ENCODE measurements at places on chromosomes 1 and 21.
A peak's percentile ranks its signal among the peaks of the same experiment; 100 is the strongest.

GRCh38 chr1:198530953-198531352 is 9.5 kb downstream of the ATP6V1G3 start:
- no peak overlapping the region for H3K27ac ChIP-seq
- no peaks in the 10 kb centered on the region for H3K36me3 ChIP-seq
- no peaks in the 10 kb centered on the region for H3K4me1 ChIP-seq
- DNase-seq, result no peak
- H3K4me3 ChIP-seq, result no peak overlapping the region

GRCh38 chr1:183937611-183938010 is 99.9 kb downstream of the COLGALT2 start:
- no peaks in the 10 kb centered on the region for H3K36me3 ChIP-seq
- no peak overlapping the region for H3K27ac ChIP-seq
- no peaks in the 10 kb centered on the region for H3K27me3 ChIP-seq
- H3K4me3 ChIP-seq, result no peak overlapping the region

DNA sequence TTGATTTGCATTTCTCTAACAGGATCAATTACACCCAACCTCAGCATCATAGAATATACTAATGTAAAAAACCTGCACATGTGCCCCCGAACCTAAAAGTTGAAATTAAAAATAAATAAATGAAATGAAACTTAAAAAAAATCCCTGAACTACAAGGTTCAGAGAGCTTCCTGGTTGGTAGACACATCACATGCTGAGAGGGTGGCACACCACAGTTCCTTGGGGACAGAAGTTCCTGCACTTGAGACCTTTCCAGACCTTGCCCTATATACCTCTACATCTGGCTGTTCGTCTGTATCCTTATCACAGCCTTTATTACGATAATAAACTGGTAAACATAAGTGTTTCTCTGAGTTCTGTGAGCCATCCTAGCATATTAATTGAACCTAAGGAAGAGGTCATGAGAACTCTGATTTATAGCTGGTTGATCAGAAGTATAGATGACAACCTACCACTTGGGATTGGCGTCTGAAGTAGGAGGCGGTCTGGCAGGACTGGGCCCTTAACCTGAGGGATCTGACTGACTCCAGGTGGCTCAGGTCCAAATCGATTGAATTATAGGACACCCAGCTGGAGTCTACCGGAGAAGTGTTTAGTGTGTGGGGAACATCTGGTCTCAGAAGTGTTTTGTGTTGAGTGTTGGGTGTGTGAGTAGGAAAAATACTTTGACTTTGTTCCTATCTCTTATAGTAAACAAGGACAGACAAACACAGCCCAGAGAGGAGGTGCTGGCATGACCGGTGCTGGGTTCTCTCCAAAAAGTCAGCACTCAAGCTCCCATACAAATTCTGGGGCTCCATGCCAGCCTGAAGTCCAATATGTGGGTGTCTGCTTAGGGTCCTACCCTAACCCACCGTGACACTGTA is 19.0 kb downstream of the C1orf115 start:
- DNase-seq, result no peak
- no peak overlapping the region for H3K4me3 ChIP-seq
- H3K4me1 ChIP-seq, result peaks cover 5% of the 10 kb centered on the region
- H3K36me3 ChIP-seq, result no peaks in the 10 kb centered on the region
- no peak overlapping the region for H3K27ac ChIP-seq
- H3K27me3 ChIP-seq, result no peaks in the 10 kb centered on the region

- no peak overlapping the region for H3K4me3 ChIP-seq
- no peak overlapping the region for H3K27ac ChIP-seq
- no peaks in the 10 kb centered on the region for H3K27me3 ChIP-seq
- DNase-seq, result no peak
- peaks cover 34% of the 10 kb centered on the region for H3K36me3 ChIP-seq
Observed at GRCh38 chr1:54864460-54865208, 22.4 kb downstream of the DHCR24 start.

- H3K4me1 ChIP-seq, result no peaks in the 10 kb centered on the region
- no peaks in the 10 kb centered on the region for H3K27me3 ChIP-seq
- H3K4me3 ChIP-seq, result no peak overlapping the region
- DNase-seq, result no peak
Observed at GRCh38 chr1:154666051-154666790, 58.2 kb upstream of the ADAR start.

DNA sequence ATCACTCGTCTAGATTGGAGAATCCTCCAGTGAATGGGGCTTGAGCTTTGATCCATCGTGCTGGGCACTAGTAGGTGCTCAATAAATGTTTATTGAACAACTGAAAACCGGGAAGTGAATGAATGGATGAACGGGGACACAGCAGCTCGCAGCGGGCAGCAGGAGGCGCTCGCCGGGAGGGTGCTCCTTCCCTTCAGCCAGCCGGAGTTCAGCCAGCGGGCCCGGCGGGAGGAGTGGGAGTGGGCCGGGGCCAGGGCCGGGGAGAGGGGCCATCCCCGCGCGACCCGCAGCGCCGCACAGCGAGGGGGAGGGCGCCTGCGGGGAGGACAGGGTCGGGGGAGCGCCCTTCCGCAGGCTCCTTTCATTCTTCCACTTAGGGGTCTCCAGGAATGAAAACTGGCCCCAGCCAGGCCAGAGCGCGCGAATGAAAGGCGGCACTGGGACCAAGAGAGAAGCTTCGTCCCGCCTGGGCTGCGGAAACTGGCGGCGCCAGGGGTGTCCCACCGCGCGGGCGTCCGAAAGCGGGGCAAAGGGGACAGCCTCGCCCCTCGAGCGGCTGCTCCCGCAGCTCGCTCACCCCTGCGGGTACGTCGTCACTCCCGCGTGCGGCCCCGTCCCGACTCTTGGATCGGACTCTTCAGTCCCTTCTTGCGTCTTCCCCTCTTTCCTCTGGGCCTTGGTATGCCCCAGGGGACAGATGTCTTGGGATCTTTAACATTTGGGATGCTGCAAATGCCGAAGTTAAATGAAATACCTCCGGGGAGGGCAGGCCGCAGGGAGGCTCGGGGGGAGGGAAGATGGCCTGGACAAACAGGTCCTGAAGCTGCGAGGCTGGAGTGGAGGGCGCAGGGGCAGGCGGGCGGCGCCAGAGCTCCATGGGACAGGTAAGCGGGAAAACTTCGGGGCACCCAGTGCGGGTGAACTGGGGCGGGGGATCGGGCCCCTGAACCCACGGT is 3.6 kb upstream of the INAVA start:
- no peak for DNase-seq
- H3K36me3 ChIP-seq, result no peaks in the 10 kb centered on the region
- peak overlapping the region; percentile 45 for H3K4me3 ChIP-seq
- peaks cover 61% of the 10 kb centered on the region for H3K4me1 ChIP-seq

DNA sequence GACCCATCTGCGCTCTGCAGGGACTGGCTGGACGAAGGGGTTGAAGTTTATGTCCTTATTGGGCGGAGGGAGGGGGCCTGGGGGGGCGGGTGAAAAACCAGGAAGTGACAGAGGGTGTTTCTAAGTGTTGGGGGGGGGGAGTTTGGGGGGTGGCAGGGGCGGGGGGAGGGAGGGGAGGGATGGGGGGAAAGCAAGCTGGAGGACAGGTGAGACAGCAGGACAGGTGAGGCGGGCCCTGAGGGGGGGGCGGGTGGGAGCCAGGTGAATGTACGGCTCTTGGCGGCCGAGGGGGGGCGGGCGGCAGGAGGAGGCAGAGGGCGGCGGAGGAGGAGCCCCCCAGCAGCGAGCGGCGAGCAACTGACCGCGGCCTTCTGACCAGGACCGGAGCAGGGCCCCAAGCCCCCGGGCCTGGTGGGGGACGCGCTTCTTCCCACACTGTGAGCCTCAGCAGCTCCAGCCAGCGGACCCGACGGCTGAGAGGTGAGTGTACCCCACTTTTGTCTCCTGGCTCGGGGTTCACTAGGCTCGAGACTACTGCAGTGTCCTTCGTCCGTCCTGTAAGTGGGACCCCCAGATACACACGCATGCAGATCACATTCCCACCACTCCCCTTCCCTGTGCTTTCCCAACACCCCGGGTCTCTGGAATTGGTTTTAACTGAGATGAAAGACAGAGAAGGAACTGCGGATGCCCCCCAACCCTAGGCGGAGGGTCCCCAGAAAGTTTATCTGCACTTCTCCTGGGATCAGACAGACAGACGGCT is at the start of gene ZBTB7B:
Gene ZBTB7B (plus strand): TSS at position 339 of the 763 bp plus-strand sequence. CDS start 11,859 bp downstream, outside the sequence.
- H3K27me3 ChIP-seq, result no peaks in the 10 kb centered on the region
- peak within 1 kb of the TSS; percentile 99 for H3K4me3 ChIP-seq
- H3K27ac ChIP-seq, result peak within 1 kb of the TSS; percentile 91
- peaks cover 38% of the 10 kb centered on the region for H3K4me1 ChIP-seq
- H3K36me3 ChIP-seq, result no peaks in the 10 kb centered on the region

GRCh38 chr1:153526132-153526543 is 9.7 kb downstream of the S100A6 start:
- H3K36me3 ChIP-seq, result no peaks in the 10 kb centered on the region
- no peak overlapping the region for H3K4me3 ChIP-seq
- DNase-seq, result no peak
- H3K27me3 ChIP-seq, result no peaks in the 10 kb centered on the region
- no peaks in the 10 kb centered on the region for H3K4me1 ChIP-seq

- H3K4me3 ChIP-seq, result peak overlapping the region; percentile 57
- H3K27ac ChIP-seq, result no peak overlapping the region
- 0 out of 2 replicates have a peak, but pooled peaks cover 2% of the 10 kb centered on the region for H3K4me1 ChIP-seq
- H3K27me3 ChIP-seq, result no peaks in the 10 kb centered on the region
- no peaks in the 10 kb centered on the region for H3K36me3 ChIP-seq
- DNase-seq, result no peak
Observed at GRCh38 chr1:236395947-236396664, 2.0 kb downstream of the EDARADD start.

- H3K36me3 ChIP-seq, result no peaks in the 10 kb centered on the region
- H3K27me3 ChIP-seq, result peaks cover 2% of the 10 kb centered on the region
- DNase-seq, result no peak
- H3K4me1 ChIP-seq, result no peaks in the 10 kb centered on the region
Observed at GRCh38 chr21:43834146-43834905, 30.7 kb upstream of the AGPAT3 start.

- H3K27me3 ChIP-seq, result no peaks in the 10 kb centered on the region
- DNase-seq, result no peak
- no peaks in the 10 kb centered on the region for H3K4me1 ChIP-seq
- no peak overlapping the region for H3K4me3 ChIP-seq
- no peak overlapping the region for H3K27ac ChIP-seq
Observed at GRCh38 chr1:88647249-88647645, 36.8 kb upstream of the PKN2 start.

GRCh38 chr1:47262787-47263413 is 30.9 kb upstream of the TAL1 start:
- no peak for DNase-seq
- H3K4me3 ChIP-seq, result no peak overlapping the region
- peaks cover 12% of the 10 kb centered on the region for H3K36me3 ChIP-seq
- H3K27ac ChIP-seq, result no peak overlapping the region

DNA sequence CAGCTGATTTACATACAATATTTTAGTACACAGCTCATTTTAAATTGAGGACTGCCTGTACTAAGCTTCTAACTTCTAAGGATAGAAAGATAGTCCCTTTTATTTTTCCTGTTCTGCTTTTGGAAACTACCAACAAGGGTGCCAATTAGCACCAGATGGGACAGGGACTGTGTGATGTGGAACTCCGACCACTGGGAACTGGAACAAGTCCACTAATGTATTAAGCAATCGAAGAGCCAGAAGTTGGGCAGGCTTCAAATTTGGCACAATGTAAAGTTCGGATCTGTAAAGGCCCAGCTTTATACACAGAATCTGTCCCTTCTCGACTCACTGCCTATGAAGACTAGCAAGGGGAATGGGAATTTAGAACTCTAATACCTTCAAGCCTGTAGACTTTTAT is 149.3 kb downstream of the ZC3H11B start:
- no peaks in the 10 kb centered on the region for H3K27me3 ChIP-seq
- H3K4me1 ChIP-seq, result peaks cover 46% of the 10 kb centered on the region
- peak overlapping the region; percentile 38 for H3K27ac ChIP-seq
- no peak overlapping the region for H3K4me3 ChIP-seq

- DNase-seq, result no peak
- H3K27me3 ChIP-seq, result no peaks in the 10 kb centered on the region
- H3K27ac ChIP-seq, result no peak overlapping the region
- no peak overlapping the region for H3K4me3 ChIP-seq
- H3K36me3 ChIP-seq, result peaks cover 2% of the 10 kb centered on the region
- peaks cover 12% of the 10 kb centered on the region for H3K4me1 ChIP-seq
Observed at GRCh38 chr1:246583056-246583440, 16.8 kb downstream of the CNST start.

- H3K27ac ChIP-seq, result no peak overlapping the region
- peaks cover 15% of the 10 kb centered on the region for H3K4me1 ChIP-seq
- no peaks in the 10 kb centered on the region for H3K27me3 ChIP-seq
- H3K4me3 ChIP-seq, result no peak overlapping the region
- DNase-seq, result no peak
- H3K36me3 ChIP-seq, result no peaks in the 10 kb centered on the region
Observed at GRCh38 chr1:8562881-8563865, 245.3 kb downstream of the SLC45A1 start.

GRCh38 chr1:117582451-117582850 is 23.4 kb upstream of the TENT5C start:
- no peaks in the 10 kb centered on the region for H3K4me1 ChIP-seq
- H3K4me3 ChIP-seq, result no peak overlapping the region
- no peak for DNase-seq
- peaks cover 2% of the 10 kb centered on the region for H3K27me3 ChIP-seq

DNA sequence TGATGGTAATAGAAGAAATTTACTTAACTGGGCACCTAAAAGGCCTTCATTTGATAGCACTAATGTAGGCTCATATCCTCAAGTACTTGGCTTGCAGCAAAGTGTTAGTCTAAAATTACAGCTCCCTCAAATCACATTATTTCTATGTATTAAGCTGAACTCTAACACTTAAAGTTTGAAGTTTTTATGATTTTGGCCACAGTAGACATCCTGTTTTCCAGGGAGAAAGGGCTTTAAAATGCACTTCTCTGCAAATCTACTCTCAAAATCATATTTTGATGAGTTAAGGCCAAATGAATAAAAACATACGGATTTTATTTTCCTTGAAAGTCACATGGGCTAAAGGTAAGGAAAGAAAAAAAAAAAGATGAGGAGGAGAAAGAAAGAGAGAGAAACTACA is 575.5 kb downstream of the PLPP3 start:
- H3K4me1 ChIP-seq, result no peaks in the 10 kb centered on the region
- H3K36me3 ChIP-seq, result no peaks in the 10 kb centered on the region
- no peaks in the 10 kb centered on the region for H3K27me3 ChIP-seq
- no peak for DNase-seq

DNA sequence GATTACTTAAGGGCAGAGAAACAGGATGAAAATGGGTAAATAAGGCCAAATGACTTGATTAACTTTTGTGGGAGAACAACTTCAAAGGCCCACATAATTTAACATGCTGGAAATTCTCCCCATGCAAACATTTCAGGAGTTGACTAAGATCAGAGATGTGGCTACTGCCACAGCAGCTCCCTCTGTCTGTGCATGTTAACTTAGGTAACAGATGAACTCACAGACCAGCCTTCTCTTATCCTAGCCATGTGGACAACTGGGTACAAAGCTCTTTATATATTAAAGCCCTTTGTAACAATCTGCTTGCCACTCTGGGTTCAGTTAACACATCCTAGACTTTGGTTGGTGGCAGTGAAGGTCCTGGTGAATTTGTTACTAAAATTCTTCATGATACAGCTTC is 33.2 kb downstream of the BEND5 start:
- no peaks in the 10 kb centered on the region for H3K27me3 ChIP-seq
- no peak overlapping the region for H3K27ac ChIP-seq
- H3K4me1 ChIP-seq, result no peaks in the 10 kb centered on the region
- DNase-seq, result no peak
- H3K36me3 ChIP-seq, result no peaks in the 10 kb centered on the region

- no peak overlapping the region for H3K27ac ChIP-seq
- peaks cover 12% of the 10 kb centered on the region for H3K36me3 ChIP-seq
- H3K27me3 ChIP-seq, result no peaks in the 10 kb centered on the region
- peaks cover 33% of the 10 kb centered on the region for H3K4me1 ChIP-seq
- DNase-seq, result no peak
Observed at GRCh38 chr1:209758400-209758799, 2.5 kb downstream of the TRAF3IP3 start.

GRCh38 chr1:90925928-90926869 is 95.6 kb downstream of the ZNF644 start:
- no peaks in the 10 kb centered on the region for H3K4me1 ChIP-seq
- no peak for DNase-seq
- no peak overlapping the region for H3K4me3 ChIP-seq
- H3K27me3 ChIP-seq, result no peaks in the 10 kb centered on the region
- H3K27ac ChIP-seq, result no peak overlapping the region
